ENCODE measurements at places on chromosomes 5 and 9.

DNA sequence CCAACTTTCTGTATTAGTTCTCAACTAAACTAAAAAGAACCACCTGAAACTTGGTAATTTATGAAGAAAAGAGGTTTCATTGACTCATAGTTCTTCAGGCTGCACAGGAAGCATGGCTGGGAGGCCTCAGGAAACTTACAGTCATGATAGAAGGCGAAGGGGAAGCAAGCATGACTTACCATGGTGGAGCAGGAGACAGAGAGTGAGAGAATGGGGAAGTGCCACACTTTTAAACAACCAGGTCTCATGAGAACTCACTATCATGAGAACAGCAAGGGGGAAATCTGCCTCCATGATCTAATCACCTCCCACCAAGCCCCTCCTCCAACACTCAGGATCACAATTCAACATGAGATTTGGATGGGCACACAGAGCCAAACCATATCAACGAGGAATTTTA is 123.5 kb downstream of the DEPDC1B start:
- no peak for DNase-seq

GRCh38 chr9:92631452-92632343 is 38.2 kb downstream of the IPPK start:
- DNase-seq, result no peak

GRCh38 chr5:71651579-71651978 is 64.4 kb downstream of the MCCC2 start:
- DNase-seq, result no peak

- no peak for DNase-seq
Measured at GRCh38 chr5:69202497-69202896, 13.1 kb downstream of the CENPH start.

DNA sequence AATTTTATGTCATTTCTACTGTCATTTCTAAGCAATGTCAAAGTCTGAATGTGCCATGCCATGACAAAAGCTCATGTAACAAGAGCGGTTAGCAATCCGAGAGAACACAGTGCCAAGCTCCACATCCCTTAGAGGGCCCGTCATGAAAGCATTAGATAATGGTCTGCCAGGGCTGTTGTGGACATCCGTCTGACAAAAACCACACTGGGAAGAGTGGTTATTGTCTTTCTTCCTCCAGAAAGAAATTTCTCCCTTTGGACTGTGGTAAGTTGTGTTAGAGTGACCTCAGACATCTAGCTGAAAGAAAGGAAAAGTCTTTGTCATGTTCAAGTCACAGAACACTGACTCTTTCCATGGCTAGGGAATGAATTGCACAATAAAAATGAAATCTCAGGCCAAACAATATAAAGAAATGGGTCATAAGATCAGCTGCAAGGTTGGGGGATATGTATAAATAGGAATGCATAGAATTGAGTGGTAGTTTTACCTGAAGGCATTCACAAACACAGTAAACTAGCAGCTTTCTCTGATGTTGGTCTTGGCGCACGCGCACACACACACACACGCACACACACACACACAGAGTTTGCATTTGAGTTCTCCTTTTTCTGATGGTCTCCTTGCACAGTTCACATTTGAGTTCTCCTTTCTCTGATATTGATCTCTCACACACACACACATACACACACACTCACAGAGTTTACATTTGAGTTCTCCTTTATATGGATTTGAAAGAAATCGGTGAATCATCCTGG is 5.3 kb downstream of the SLC1A3 start:
- DNase-seq, result no peak

GRCh38 chr5:43061352-43062075 is 21.4 kb upstream of the ANXA2R start:
- no peak for DNase-seq

Data from GM12865 (cell line).